ENCODE measurements at places on chromosomes 3 and 15.

GRCh38 chr3:127688416-127689265 is 15.9 kb downstream of the ABTB1 start:
- DNase-seq: no peak

DNA sequence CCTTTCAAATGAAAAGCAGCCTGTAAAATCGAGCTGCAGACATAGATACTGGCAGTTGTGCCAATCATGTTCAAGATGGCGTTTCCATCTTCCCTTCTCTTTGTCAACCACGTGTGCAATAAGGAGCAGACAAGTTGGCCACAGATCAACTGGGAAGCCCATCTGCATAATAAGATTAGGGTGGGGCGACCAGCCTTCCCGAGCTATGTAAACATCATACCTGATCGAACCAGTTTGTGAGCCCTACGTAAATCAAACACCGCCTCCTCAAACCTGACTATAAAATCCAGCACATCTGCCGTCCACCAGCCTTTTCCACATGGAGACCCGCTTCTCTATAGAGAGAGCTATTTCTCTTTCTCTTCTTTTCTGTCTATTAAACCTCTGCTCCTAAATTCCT is 37.2 kb downstream of the TRIM42 start:
- no peak for DNase-seq

GRCh38 chr3:137409584-137409983 is 354.5 kb upstream of the SOX14 start:
- no peak for DNase-seq

GRCh38 chr3:89613241-89613640 is 505.8 kb downstream of the EPHA3 start:
- DNase-seq: no peak

GRCh38 chr3:155334914-155335723 is 41.6 kb upstream of the STRIT1 start:
- no peak for DNase-seq

DNA sequence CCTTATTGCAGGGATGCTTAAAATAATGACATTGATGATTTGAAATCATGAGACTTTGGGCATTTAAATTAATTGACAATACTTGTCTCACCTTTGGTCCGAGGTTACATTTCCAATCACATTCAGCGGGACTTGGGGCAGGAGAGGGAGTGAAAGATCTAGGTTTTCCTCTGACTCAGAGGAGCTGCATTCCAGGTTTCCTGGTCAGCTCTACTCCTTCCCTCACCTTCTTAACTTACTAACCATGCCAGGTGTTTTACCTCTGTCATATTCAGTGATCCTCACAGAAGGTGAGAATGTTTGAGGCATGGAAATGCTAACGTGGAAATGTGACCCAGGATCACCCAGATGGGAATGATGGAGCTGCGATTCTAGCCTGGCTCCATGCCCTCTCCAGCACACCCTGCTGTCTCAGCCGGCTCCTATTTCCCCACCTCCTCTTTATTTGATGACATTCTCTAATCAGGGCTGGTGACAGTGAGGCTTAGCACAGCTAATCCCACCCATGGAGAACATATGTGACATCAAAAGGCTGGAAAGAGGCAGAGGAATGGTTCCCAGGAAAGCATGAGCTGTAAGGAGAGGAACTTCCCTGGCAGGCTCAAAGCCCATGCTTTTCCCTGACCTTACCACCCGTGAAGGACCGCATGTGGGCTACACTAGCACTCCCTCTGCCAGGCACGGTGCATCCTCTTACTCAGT is 38.7 kb downstream of the THSD4 start:
- no peak for DNase-seq

DNA sequence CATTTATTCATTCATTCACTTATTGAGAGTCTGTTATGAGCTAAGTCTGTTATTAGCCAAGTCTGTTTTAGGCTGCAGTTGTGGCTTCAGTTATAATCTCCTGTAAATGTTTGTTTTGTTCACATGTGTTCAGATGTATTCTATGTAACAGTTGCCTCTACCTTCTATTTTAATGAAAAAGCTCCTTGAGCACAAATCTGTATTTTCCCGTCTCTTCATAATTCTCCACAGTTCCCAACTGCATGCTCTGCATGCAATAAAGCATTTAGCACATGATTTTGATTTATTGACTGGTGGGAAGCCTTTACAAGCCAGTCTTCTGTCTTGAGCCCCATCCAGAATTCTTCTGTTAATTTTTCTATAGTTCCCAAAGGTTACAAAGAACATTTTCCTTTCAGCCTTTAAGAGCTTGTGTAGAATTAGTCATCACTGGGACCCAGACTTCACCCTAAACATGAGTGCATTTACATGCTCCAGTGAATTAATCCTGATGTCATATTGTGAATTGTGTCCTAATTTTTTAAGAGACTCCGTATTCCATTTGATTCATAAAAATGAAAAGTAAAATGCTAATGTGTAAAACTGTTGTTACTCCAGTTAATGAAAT is 122.3 kb upstream of the NR2E3 start:
- no peak for DNase-seq

- no peak for DNase-seq
Measured at GRCh38 chr3:46193436-46193835, 14.7 kb downstream of the CCR1 start.

DNA sequence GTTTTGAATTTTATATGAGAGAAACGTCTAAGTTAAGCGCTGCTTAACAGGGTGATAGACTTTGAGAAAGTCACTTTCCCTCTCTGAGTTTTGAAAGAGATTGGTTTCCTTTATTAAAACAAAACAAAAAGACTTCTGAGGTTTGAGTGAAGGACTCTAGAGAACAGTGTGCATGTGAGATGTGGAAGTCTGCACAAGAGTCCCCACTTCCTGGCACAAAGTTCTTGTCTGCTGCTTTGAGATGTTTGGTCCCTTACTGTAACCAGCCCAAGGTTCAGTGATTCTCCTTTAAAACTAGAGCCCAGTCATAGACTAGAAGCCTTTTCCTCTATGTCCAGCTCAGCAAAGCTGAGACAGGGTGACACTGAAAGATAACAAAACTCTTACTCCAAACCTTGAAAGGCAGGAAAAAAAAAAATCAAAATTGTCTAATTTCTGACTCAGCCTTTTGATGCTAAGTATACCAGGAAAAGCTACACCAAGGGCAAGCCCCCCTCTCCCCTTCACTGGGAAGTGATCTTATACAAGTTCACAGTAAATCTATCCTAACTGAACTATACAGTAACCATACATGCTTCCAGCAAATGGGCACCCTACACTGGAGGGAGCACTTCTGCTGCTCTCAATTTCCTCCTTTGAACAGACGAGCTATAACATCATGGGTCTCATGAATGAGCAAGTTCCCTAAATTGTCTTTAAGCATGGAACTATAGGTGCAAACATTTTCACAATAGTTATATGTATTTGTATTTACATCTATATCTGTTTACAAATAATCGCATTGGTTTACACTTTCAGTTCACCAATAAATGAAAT is 2.3 kb downstream of the POPDC2 start:
- DNase-seq: no peak

DNA sequence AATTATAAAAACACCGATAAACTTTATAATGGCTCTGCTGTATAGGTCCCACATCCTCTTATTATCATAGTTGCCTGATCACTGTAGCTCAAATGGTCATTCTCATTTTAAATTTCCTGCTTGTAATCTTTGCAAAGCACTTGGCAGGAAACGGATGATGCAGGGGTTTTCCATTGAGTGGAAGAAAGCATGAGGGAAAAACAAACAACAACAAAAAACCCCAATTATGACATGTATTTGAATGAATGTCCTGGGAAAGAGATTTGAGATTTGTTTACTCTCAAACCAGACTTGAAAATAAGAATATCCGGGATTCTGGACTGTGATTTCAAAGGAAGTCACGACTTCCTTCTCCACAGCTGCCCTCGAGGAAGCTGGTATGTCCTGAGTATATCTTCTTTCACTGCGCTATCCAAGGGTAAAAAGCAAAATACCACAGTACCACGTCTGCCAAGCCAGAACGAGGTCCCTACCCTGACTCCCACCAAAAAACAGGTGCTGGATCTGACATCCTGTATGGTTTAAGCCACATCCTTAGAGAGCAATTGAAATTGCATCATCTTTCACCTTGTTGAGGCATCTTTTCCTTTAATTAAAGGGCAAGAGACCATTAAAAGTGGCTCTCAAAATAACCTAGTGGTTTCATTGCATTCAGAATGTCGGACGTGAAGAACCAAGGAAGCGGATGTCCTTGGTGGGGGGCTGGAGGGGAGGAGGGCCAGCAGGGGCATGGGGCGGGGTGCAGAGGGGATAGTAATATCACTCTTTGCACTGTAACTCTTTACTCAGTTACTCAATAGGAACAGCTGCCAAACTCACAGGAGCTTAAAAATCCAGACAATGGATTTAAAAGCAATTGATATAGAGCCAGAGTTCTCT is 13.5 kb upstream of the TIPIN start:
- DNase-seq: no peak

- DNase-seq: no peak
Measured at GRCh38 chr3:177345973-177346503, 148.8 kb upstream of the TBL1XR1 start.

DNA sequence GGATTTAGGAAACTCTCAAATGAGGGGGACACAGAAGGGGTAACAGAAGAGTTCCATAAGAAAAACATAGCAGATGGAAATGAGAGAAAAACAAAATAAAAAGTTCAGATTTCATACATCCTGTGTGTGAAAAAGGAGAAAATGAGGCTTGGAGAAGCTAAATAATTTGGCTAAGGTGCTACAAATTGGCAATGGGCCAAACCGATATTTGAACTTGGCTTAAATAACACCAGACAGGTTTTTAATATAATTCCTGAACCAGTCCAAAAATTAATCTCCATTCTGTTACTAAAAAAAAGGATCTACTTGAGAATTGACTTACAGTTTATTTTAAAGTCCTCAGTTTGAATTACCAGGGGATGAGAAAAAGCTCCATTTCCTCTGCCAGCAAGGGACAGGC is 342.9 kb upstream of the DPH6 start:
- DNase-seq: no peak
